SIG-M5 (cell line): ENCODE measurements at places on chromosomes 11 and 22.

DNA sequence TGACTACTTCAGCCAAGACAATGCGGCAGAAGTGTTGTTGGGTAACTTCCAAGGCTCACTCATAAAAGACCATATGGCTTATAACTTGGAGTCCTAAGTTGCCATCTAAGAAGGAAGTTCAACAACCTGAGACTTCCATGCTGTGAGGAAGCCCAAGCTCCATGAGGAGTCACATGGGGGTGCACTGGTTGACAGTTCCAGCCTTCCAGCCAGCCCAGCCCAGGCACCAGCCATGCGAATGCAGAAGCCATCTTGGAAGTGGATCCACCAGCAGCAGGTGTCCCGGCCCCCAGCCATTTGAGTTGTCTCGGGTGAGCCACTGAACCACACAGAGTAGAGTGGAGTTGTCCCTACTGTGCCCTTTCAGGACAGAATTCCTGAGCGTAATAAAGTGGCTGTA is 32.8 kb upstream of the WNT7B start:
- no peak for DNase-seq

DNA sequence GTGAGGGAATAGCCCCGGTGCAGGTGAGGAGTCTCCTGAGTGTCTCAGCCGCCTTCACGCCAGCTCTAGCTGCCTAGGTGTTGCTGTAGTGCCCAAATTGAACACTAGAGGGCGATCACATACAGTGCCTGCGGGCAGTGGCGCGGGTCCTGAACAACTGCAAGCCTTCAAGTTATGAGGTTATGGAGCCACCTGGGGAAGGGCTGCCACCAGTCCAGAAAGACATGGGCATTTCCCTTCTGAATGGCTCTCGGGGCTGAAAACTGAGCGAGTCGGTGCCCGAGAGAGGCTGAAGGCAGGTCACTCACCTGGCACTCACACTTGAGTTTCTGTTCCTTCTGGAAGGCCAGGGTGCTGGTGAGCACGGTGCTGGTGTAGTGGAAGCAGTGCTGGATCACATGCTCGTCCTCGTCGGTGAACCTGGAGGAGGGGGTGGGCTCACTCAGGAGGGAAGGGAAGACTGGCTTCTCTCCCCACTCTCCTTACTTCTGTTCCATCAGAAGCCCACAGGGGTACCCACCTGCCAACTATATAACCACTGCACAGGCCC is 88.4 kb downstream of the PDE2A start:
- no peak for DNase-seq

DNA sequence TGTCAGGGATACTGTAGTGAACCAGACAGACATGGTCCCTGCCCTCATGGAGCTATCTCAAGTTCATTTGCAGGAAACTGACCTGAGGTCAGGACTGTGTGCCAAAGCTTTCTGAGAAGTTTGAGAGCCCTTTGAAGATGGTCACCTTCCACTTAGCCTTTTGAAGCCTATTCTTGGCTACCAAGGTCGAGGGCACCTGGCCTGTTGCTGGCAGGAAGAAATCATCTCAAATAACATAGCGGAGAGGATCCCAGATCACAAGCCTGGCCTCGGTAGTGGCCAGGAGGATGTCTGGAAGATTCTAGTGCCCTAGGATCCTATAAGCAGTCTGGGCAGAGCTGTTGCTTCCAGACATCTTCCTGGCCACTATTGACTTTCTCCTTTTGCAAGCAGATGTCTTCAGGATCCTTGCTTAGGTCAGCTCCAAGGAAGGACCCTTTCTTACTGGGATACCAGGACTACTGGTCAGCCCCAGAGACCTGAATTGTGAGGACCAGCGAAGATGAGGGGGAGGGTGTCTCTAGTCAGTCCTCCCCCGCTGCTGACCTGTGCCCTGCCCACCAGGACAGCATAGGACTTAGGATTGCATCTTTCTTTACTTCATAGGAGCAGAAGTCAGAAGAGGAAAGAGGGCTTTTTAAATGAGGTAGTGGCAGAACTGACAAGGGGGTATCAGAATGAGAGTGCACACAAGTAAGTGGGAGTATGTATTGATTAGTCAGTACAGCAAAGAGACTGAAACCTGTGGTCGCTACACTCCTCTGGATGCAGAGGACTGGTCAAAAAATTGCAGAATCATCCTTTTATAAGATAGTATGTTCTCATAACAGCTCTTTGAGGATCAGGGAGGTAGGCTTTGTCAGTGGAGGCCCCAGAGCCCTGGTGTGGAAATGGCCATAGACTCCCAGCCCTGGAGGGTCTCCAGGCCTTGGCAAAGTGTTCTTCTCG is 94.8 kb downstream of the TEAD1 start:
- DNase-seq: no peak

GRCh38 chr11:69509846-69510390 is 28.5 kb downstream of the LINC01488 start:
- no peak for DNase-seq

DNA sequence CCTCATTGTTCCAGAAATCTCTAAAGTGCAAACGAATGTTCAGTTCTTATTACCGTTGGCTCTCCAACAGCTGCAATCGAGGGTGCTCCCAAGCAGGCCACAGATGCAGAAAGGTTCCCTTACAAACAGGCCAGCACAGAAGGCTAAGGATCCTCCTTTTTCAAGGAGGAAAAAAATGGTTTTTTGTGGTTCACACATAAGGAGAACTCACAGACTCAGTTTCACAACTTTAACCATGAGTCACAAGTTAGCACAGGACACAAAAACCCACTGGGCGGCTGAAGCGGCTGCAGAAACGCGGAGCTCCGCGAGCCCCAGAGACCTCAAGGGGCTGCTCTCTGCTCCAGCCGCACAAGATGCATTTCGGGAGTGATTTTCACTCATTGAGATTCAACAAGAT is 98.2 kb upstream of the PRR5 start:
- no peak for DNase-seq
